Stimulated activated CD4-positive, alpha-beta T cell treated with anti-CD3 and anti-CD28 coated beads, Interleukin-1b, Interleukin-23, amount 100 ng/mL, for 1 hour (primary cell): ENCODE measurements at places on chromosomes 1 and 21.

DNA sequence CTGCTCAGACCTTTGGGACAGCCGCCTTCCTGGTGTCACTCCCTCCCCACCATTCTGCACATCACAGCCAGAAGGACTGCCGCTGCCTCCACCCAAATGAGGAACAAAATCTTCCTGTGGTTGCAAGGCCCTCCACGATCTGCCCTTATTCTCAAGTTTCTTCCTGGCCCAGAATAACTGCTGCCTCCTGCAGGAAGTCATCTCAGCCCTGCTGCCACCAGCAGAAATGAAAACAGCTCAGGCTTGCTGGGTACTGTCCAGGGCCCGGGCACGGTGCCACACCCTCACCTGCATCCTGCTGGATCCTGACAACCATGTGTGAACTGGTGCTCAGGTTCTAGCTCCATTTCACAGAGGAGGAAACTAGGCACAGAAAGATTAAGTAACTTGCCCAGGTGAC lies 2.8 kb downstream of the CLDN19 start:
- no peak for DNase-seq

DNA sequence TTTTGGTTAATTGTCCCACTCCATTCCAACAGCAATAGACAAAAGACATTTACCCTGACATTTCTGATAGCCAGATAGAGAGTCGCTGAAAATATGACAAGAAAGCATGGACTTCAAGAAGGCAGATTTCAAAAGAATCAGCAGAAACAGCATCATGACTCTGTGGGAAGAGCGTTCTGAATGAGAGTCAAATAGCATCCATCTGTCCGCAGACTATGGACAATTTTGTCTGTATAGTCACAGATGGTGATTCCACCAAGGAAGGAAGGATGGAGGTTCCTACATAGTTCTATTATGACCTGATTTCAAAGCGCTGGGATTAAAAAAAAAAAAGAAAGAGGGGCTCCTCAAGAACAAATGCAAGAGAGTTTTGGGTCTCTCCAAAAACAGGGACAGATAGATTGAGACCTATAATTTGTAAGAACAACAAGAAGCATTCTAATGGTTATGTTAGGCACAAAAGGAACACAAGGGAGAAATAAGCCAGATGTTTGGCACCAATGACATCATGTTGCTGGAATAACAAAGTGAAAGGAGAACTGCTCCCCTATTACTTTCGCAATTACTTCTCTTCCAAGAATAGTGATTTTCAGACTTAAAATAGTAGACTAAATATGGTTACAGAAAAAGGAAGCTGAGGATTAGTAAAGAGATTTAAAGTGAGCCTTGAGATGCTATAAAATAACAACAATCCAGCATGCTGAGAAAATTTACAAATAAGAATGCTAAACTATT lies 28.5 kb downstream of the NIBAN1 start:
- no peak for DNase-seq

DNA sequence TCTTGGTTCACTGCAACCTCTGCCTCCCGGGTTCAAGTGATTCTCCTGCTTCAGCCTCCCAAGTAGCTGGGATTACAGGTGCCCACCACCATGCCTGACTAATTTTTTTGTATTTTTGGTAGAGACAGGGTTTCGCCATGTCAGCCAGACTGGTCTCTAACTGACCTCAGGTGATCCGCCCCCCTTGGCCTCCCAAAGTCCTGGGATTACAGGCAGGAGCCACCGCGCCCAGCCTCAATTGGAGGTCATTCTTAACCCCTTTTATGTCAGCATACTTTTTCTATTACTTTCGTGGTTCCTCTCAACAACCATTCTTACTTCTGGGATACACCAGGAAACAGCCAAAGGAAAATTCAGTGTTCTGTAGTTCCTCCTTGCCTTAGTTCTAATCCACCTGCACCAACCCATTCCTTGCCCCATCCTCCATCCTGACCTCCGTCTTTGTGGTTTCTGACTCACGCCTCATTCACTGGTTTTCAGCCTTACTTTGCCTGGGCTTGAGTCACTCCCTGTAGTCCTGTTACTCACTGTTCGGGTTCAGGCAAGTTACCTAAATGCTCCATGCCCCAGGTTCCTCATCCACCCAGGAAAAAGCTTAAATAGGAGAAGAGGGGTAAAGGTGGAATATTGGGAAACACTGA lies 12.9 kb upstream of the BCL10 start:
- no peak for DNase-seq

DNA sequence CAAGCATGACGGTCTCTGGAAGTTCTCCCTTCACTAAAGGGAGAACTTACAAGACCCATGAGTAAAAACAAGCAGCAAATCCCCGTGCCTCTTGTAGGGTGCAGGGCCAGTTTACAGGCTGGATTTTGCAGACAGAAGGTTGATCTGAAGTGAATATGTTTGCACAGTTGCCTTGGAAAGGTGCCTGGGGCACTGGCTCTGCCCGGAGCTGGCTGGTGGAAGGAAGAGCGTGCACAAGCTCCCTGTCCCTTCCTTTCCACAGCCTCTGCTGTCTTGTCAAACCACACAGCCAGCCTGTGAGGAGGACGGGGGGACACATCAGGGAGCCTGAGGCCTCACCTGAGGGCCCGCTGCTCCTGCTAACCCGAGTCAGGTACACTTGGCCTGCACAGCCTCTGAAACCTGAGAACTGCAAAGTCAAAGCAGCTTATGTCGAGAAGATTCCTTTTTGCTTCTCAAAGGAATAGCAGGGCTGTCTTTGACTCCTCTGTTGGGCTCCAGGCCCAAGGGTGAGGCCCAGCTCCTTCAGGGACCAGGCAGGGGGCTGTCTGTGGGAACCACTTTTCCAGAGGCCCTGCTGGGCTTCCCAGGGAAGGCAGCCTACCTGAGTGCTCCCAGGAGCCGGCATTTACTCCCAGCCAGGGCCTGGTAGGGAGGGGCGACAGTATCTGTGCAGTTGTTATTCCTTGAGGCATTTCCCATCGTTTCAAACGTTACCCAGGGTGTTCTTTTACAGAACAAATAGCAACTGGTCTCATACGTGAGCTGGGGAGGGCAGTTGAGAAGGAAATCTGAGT lies 251.5 kb downstream of the SIPA1L2 start:
- DNase-seq, result no peak

DNA sequence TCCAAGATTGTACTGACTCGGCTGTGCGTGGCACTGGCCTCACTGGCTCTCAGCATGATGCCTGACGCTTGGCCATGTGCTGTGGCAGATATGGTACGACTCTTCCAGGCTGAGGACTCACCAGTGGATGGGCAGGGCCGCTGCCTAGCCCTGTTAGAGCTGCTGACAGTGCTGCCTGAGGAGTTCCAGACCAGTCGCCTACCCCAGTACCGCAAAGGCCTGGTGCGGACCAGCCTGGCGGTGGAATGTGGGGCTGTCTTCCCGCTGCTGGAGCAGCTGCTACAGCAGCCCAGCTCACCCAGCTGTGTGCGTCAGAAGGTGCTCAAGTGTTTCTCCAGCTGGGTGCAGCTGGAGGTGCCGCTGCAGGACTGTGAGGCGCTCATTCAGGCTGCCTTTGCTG lies 2.9 kb downstream of the IPO13 start:
- no peak for DNase-seq

GRCh38 chr1:1344655-1345361 lies 4.4 kb downstream of the DVL1 start:
- DNase-seq, result no peak

DNA sequence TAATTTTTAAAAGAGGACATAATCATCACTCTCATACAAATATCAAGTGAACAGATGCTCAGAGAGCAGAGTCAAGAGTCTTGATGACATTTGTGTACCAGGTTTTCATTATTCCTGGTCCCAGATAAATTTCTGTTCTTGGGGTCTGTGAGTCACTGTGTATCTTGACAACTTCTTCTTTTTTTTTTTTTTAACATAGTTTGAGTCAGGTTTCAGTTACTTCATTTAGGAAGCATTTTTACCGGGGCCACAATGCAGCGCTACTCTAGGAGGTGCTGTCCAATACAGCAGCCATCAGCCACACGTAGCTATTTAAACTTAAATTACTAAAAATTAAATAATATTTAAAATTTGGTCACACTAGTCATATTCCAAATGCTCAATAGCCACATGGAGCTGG lies 188.1 kb upstream of the SAMSN1 start:
- DNase-seq, result no peak

- DNase-seq, result no peak
These were observed 36.1 kb downstream of the L1TD1 start for GRCh38 chr1:62230718-62231117.

GRCh38 chr1:236021424-236022135 lies 43.3 kb downstream of the NID1 start:
- DNase-seq, result no peak

GRCh38 chr1:23102289-23102688 lies 66.4 kb downstream of the LUZP1 start:
- DNase-seq, result no peak

GRCh38 chr1:207862241-207862787 lies 48.6 kb downstream of the CD34 start:
- no peak for DNase-seq
